ELR (cell line): ENCODE measurements at places on chromosomes 7 and 10.
A peak's percentile ranks its signal among the peaks of the same experiment; 100 is the strongest.

DNA sequence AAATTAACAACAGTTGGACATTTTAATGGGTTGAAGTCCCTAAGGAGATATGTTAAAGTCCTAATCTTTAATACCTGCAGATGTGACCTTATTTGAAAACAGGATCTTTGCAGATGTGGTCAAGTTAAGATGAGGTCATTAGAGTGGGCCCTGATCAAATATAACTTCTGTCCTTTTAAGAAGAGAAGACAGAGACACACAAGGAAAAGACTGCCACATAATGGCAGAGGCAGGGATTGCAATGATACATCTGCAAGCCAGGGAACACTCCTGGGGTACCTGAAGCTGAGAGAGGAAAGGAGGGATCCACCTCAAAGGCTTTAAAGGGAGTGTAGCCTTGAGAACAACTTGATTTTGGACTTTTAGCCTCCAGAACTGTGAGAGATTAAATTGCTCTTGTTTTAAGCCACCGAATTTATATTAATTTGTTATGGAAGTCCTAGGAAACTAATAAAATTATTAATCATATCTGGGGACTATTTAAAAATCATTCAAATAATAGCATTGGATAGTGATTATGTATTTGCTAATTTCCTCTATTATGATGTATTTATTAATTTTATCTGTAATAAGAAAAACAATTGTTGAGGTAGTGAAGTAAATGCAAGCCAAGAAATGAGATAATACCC is 700.0 kb upstream of the PCDH15 start:
- DNase-seq, result no peak

GRCh38 chr10:71679425-71679824 is 40.2 kb downstream of the C10orf105 start:
- no peak for DNase-seq

- DNase-seq, result peak; percentile 45
Observed at GRCh38 chr7:74217455-74218342, 7.9 kb downstream of the LAT2 start.

DNA sequence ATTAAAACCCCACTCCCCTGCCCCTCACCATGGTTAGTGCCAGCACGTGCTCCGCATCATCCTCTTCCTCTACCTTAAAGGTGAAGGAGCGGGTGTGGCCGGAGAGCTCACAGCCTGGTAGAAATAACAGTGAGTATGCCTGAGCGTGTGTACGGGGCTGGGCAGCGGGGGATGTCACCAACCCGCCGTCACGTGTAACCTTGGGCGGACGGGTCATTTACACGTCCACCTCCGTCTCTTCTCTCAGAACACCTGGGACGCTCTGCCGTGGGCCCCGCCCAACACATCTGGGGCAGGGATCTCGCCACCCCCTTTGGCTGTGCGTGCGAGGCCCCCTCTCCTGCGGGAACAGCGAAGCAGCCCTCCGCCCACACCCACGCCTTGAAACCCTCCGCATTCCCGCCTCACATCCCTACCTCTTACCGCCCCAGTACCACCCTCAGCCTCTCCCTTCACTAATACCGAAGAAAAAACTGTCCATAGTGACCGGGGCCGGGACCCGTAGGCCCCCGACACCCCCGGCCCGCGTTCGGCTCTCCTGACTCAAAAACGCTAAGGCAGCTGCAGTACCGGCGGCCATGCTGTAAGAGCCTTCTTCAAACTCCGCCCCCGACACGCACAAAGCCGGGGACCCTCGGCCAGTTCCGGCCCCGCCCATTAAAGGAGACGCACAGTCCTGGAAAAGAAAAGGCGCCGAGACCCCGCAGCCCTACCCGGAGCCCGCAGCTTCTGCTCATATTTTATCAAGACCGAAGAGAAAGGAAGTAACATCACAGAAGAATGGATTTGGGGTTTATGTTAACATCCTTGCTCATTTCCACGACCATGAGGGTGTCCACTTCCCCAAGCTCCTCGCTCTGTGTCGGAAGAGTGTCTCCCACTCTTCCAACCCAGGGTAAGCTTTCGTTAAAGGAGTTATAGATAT is at the start of gene NPM3:
TSS of gene NPM3 (minus strand) at position 636 of the 925 bp plus-strand sequence. CDS start at position 580, 56 bp downstream.
- peak; percentile 89 for DNase-seq

- DNase-seq, result no peak
Observed at GRCh38 chr7:158494162-158494586, 93.4 kb downstream of the PTPRN2 start.

GRCh38 chr7:48426331-48426965 is 255.2 kb downstream of the ABCA13 start:
- no peak for DNase-seq

- DNase-seq, result no peak
Observed at GRCh38 chr7:74176555-74176954, 2.4 kb downstream of the EIF4H start.

GRCh38 chr7:16431646-16432424 is 10.5 kb upstream of the CRPPA start:
- DNase-seq, result peak; percentile 67

DNA sequence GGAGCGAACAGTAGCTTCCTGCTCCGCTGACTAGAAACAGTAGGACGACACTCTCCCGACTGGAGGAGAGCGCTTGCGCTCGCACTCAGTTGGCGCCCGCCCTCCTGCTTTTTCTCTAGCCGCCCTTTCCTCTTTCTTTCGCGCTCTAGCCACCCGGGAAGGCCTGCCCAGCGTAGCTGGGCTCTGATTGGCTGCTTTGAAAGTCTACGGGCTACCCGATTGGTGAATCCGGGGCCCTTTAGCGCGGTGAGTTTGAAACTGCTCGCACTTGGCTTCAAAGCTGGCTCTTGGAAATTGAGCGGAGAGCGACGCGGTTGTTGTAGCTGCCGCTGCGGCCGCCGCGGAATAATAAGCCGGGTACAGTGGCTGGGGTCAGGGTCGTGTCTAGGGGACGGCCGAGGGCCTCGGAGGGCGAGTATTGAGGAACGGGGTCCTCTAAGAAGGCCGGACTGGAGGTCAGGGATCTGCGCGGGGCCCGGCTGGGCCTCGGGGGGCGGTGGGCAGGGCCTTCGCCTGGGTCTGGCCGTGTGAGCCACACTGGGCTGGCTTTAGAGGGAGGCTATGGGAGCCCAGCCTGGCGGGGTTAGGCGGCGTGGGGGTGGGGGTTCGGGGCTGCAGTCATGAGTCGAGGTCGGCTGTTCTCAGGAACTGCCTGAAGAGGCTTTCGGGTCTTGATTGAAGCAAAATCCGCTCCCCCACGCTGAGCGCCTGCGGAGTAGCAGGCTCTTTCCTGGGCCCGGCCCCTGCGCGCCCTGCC is at the start of gene CDK1:
TSS of gene CDK1 (plus strand) at position 265 of the 757 bp plus-strand sequence. CDS start 1,688 bp downstream, outside the sequence.
- peak; percentile 99 for DNase-seq

DNA sequence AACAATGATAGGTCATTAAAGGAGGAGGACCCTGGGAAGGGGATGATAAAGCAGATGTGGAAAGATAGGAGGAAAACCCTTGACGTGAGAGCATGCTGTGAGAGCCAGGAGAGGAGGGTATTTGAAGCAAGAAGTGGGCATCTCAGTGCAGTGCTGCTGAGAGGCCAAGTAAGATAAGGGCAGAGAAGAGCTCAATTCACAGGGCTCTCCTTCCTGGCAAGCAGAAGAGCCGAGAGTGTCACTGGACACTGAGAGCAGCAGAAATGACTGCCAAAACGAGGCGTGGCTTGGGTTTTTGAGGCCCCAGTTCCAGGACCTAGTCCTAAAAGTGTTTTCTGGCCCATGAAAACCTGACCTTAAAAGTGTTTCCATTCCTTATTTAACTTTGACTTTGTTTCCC is 213.5 kb downstream of the LHFPL3 start:
- DNase-seq, result no peak
